Osteoblast (primary cell): ENCODE measurements at places on chromosomes 4 and X.

- no peak for DNase-seq
Observed at GRCh38 chr4:159900562-159900961, 797.7 kb downstream of the RAPGEF2 start.

- DNase-seq = no peak
Observed at GRCh38 chr4:21882051-21882839, 66.3 kb downstream of the KCNIP4 start.

- peak; percentile 80 for DNase-seq
Observed at GRCh38 chrX:24145303-24146186, 4.0 kb upstream of the ZFX start.

GRCh38 chr4:94277534-94277933, 65.1 kb downstream of the HPGDS start:
- DNase-seq = no peak

DNA sequence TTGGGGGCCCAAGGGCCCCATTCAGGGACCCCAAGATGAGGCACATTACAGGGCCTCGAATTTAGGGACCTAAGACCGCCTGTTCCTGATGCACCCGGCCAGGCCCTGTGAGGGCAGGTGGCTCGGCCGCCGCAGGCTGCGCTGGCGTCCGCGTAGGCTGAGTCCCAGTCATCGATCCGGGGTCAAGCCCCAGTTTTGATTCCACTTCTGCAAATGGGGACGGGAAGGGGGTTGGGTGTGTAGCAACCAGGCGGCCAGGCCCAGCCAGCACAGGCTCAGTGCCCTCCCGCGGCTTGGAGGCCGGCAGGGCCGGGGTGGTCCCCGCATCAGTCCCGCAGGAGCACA, 327 bp downstream of the PNPLA4 start:
- DNase-seq = no peak

DNA sequence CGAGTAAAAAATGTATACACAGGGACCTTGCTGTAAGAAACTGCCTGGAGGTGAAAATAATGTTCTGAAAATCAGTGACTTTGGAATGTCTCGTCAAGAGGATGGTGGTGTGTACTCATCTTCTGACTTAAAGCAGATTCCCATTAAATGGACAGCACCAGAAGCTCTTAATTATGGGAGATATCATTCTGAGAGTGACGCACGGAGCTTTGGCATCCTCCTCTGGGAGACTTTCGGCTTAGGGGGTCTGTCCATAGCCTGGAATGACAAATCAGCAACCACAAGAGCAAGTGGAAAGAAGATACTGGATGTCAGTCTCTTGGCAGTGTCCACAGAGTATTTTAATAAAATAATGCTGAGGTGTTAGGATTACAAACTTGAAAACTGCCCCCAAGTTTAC, 129.4 kb downstream of the THOC2 start:
- DNase-seq = no peak

- DNase-seq = no peak
Observed at GRCh38 chrX:53486285-53486684, 52.1 kb upstream of the HSD17B10 start.
